ENCODE measurements at places on chromosomes 5 and 9. TPM values are rescaled to one million over a fixed set of nuclear protein-coding genes. Genes with fewer than 3 reads are reported as not detected.
A peak's percentile ranks its signal among the peaks of the same experiment; 100 is the strongest.

AK8 gene
- 0.26 TPM for total RNA-seq

DNA sequence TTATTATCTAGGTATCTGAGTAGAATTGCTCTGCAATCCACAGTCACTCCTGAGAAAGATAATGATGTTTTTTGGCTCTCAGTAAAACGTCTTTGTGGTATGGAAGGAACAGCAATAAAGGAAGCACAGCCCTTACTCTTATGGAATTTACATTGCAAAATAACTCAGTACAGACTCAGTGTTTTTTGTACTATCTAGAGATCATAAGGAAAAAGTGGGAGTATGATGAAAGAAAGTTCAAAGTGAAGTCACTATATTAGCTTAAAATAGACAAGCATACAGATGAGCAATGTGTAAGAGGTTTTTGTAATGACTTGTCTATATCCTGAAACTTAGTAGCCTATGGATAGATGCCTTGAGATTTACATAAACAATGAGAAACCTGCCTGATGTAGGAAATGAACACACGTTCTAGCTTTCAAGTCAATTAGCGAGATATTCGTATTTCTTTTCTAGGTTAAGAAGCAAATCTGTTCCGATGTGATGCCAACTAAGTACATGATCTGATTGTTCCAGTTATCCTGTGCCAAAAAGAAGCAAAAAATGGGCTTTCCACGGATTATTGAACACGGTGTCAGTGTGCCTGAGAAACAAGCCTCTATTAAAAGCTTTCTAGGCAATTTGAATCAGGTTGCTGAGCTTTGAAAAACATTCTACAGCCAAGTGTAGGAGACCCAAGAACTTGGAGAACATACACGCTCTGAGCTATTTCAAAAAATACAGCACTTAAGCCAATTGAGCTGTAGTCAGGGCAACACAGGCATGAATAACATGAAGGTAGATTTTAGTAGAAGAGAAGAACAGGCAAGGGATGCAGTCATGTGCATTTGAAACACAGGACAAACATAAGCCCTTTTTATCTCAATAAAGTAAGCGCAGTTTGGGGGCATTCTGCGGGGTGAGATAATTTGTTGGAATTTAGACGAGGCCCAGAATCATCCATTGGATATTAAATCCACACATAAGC is 86.3 kb upstream of the TAF11L2 start:
- no peak overlapping the region for H3K27ac ChIP-seq
- H3K4me1 ChIP-seq, result no peaks in the 10 kb centered on the region
- no peaks in the 10 kb centered on the region for H3K36me3 ChIP-seq

DNA sequence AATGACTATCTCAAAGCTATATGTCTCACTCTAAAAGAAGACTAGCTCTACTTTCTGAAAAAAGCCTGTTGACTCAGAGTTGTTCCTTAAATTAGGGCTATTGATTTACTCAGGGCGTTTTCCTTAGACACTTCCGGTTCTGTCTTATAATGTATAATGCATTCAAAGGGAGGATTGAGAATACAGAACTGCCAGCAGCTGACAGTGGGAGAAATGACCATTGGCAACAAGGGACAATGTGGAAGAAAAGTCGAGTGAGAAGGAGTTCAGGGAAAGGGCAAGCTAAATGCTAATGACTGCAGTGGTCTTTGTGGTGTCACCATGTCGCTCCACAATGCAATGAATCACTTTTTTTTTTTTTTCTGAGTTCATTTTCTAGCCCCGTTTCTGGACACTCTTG is 65.7 kb upstream of the ANKH start:
- H3K4me3 ChIP-seq, result no peak overlapping the region
- no peaks in the 10 kb centered on the region for H3K4me1 ChIP-seq
- H3K27me3 ChIP-seq, result no peaks in the 10 kb centered on the region
- no peak for DNase-seq
- H3K27ac ChIP-seq, result no peak overlapping the region

SLC38A9 gene
- total RNA-seq, result 46.2 TPM

SLCO4C1 gene
- under 0.01 TPM for total RNA-seq

DNA sequence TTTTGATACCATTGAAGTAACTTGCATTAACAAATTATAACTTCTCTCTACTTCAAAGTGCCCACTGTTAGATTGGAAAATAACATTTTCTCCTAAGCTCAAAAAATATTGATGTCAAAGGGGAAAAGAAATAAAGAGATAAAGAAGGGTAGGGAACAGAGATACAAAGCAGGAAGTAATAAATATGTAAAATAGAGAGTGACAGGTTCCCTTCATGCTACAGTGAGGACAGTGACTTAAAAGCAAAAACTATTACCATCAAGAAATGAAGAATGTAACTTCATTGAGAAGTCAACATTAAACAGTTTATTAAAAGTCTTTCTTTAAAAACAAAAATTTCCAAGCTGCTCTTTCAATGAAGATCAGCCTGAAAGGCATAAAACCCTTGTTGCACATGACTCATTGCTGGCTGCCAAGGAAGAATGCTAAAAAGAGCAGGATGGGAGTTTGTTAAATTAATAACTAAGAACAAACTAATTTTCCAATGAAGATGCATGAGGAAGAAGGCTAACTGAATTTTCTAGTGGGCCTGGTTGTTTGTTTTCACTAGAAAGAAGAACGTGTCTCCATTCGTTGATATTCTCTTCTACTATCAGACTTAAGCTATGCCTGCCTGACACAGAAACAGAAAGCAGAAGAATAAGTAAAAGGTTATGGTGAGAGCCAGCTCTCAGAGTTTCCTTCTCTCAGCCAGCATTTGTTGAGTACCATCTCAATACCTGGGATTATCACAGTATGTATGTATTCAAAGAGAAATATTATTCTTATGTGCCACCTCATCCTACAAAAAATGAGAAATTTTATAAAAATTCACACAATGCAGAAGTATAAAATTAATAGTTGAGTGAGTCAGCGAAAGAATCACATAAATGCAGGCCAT is 197.8 kb upstream of the NREP start:
- no peak overlapping the region for H3K4me3 ChIP-seq
- DNase-seq, result peak; percentile 75
- no peaks in the 10 kb centered on the region for H3K36me3 ChIP-seq
- H3K27me3 ChIP-seq, result no peaks in the 10 kb centered on the region

FCN2 gene
- not detected for total RNA-seq

MTMR12 gene
- total RNA-seq, result 18.5 TPM

- no peak for DNase-seq
- H3K4me3 ChIP-seq, result no peak overlapping the region
- H3K36me3 ChIP-seq, result no peaks in the 10 kb centered on the region
- H3K27me3 ChIP-seq, result no peaks in the 10 kb centered on the region
- no peak overlapping the region for H3K27ac ChIP-seq
Measured at GRCh38 chr9:135038826-135039225, 48.6 kb upstream of the OLFM1 start.

LHX2 gene
- total RNA-seq, result not detected

All from fibroblast of lung (primary cell).